ENCODE measurements at places on chromosomes 12 and 14.

DNA sequence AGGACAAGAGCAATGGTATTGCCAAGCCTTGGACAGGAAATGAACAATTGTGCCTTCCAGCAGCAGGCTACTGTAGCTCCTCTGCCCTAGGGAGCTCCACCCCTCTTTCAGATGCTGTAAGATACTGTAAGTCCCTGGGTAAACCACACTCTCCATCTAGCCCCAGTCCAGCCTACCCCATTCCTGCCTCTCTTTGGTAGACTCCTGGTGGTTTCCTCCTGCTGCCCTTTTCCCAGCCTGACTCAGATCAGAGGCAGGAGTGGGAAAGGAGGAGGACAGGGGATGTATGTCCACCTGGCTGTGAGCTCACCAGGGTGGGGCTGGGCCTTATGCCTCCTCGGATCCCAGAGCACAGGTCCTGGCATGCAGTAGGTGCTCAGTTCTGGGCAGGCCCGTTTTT is 174.6 kb downstream of the ESRRB start:
- DNase-seq, result no peak

DNA sequence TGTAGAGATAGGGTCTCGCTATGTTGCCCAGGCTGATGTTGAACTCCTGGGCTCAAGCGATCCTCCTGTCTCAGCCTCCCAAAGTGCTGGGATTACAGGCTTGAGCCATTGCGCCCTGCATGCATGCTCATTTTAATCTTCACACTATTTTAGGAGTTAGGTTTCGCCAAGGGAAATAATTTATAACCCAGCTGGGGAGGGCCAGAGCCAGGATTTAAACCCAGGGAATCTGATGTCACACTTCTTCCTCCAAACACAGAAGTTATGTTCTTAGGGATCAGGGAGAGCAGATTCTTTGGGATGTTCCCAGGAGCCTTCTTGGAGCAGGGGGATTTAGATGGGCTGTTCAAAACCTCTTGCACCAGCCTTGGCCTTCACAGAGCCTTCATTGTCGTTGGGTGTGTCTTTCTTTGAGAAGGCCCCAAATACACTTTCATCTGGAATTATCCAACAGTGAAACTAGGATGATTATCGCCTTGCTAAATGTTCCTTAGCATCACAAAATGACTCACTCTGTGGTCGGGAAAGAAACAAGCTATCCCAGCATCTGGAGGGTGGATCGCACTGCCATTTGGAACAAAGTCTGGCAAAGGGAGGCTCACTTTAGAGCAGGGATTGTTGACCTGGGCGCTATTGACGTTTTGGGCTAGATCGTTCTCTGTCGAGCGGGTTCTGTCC is 8.2 kb upstream of the PPP1CC start:
- DNase-seq, result no peak

- DNase-seq, result no peak
Observed at GRCh38 chr14:74211945-74212580, 27.2 kb upstream of the VSX2 start.

DNA sequence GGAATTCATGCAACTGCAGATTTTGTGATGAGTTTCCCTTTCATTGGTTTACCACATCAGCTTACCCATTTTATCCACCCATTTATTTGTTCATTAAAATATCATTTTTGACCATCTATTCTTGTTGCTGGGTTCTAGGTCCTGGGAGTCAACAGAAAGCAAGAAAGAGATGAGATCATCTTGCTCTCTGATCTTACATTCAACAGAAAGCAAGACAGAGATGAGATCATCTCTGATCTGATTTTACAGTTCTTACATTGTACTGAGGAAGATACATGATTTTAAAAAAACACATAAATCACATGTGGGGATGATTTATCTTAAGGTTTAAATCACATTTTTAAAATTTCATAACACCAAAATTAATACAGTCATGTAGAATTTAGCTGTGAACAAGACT is 2.3 kb downstream of the TAS2R46 start:
- no peak for DNase-seq

DNA sequence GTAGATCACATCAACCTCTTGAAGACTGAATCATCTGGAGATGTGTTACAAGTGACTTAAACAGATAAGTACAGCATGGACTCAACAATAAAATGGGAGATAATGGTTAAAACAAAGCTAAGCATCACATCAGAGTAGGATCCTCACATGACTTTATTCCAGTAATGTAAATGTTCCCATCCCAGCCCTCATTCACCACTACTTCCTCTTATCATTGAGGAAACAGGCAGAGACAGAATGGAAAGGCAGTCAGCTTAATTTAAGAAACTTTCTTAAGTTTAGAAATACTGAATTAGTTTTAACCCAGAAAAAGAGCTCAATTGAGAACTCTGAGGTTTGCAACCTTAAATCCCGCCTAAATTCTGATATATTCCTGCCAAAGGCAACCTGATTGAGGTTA is 1.2 kb upstream of the ALG10 start:
- DNase-seq, result no peak

DNA sequence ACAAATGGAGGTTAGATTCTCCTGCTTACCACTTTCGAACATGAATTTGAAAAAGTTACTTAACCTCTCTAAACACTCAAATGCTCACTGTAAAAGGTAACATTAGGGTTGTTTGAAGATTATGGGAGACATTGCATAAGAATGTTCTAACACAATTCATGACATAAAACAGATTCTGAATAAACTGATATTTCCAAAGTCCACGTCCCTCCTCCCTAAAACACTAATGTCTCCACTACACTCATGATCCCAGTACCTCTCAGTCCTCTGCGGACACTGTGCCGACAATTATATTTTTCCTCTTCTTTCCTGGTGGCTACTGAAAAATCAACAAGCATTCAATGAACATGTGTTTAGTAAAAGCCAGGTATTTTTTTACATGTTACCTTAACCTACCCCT is 18.8 kb upstream of the IAPP start:
- no peak for DNase-seq

GRCh38 chr12:124039276-124039675 is 66.3 kb downstream of the ZNF664 start:
- no peak for DNase-seq

DNA sequence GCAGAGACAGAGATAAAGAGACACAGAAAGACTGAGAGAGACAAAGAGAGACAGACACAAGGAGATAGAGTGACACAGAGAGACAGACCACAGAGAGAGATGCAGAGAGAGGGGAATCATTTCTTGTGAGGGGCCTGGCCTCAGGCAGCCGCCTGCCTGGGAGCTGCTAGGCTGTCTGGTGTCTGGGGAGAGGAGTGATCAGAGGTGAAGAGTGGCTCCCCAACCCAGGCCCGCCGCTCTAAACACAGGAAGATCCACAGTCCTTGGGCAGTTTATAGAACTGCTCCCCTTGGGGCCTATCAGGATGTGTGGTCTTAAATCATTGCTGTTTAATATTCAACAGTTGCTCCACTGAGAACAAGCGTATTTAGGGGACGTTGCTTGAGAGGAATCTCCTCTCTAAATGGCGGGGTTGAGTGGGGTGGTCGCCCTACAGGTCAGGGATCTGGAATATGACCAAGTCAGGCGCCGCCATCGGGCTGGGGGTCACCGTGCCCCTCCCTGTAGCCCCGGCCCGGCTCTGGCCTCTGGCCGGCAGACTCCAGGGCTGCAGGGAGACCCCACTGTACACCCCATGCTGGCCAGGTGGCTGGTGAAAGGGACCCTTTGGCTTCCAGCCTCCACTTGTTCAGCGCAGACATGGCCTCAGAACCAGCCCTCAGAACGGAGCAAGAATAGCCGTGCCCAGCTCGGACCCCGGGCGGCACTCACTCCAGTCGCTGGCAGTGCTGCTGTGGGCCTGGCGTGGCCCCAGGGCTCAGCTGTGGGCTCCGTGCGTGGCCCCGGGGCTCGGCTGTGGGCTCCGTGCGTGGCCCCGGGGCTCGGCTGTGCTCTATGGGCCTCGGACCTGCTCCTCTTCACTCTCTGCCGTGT is 89.4 kb downstream of the GALNT9 start:
- no peak for DNase-seq

GRCh38 chr14:90837355-90837754 is 21.1 kb upstream of the TTC7B start:
- DNase-seq, result no peak

DNA sequence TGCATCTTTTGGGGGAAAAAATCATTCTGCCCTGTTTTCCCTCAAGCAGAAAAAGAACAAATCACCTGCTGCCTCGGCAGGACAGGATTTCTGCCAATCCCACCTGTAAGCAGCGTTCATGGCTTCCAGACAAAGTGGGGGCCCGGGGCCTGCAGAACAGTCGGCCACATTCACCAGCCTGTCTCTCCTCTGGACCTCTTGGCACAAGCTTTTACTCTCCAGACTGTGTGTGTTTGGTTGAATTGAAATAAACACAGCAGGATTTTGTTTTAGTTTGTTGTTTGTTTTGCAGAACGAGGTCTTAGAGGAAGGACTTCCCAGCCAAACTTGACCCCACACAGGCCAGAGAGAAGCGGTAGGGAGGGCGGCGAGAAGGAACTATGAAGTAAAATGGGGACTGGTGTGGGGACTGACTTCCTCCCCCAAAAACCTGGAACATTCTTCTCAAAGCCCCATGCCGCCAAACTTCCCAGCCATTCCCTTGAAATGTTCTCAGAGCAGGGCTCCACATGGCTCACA is 41.7 kb upstream of the FOS start:
- DNase-seq, result no peak

DNA sequence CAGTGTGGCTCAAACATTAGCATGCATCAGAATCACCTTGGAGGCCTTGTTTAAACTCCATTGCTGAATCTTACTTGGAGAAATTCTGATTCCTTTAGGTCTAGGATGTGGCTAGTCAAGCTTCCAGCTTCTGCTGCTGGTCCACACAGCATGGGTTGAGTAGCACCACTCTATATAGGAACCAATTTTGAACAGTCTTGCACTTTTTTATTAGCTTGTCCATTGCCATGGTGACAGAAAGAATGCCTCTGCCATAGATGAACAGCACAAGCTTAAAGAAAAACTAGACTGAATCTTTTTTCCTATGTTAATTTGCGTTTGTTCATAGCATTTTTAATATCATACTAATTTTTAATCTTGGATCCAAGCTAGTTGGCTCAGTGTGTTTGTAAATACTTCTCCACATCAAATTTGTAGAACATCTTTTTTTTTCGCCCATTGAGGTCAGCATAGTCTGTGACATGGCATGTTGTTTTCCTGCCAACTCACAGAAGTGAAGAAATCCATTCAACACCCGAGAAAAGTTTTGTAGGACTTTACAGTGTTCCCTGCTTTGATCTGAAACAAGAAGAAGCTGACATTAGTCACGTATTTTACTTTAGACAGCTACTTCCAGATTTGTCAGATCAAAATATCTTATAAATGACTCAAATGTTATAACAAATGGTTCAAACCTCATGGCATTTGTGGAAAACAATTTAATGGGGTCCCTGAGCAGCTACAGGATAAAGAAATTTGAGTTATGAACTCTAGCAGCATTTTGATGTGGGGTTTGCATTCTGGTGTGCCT is 438.8 kb downstream of the EGLN3 start:
- DNase-seq, result no peak

DNA sequence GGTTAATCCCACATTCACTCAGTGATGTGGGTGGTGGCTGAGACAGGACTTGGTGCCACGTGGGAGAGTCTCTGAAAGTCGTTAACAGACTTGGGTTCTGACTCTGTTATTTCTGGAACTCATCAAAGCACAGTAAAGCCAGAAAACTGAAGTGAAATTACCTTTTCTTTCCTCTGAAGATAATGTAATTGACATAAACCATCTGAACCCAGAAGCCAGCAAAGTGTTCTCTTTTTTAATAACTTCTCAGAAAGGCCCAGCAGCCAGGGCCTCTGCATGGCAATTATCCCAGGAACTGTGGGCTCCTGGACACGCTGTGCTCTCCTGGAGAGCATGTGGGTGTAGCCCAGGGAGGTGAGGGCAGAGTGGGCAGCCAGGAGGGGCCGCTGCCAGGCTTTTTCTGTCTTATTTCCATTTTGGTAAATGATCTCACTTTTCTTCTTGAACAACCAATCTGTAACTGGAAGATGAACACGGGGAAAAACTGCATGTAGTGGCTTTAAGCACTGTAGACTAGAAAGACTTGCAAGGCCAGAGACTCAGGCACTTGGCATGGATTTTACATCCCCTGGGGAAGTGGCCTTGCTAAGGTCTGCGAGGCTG is 444.1 kb upstream of the TMEM132C start:
- DNase-seq, result no peak

DNA sequence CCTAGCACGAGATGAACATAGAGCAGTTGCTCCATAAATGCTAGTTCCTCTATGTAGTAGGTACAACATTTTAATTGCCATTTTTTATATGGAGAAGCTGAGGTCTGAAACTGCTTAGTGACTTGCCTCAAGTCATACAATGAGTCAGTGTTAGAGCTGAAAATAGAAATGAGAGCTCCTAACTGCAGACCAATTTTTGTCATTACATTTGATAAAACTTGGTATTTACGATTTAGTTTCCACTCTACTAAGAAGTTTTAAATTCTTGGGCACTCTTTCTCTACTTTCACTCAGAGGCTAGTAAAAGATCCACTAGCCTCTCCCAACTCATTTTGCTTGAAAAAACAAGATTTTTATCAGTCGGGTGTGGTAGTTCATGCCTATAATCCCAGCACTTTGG is 8.1 kb upstream of the TMED10 start:
- no peak for DNase-seq

DNA sequence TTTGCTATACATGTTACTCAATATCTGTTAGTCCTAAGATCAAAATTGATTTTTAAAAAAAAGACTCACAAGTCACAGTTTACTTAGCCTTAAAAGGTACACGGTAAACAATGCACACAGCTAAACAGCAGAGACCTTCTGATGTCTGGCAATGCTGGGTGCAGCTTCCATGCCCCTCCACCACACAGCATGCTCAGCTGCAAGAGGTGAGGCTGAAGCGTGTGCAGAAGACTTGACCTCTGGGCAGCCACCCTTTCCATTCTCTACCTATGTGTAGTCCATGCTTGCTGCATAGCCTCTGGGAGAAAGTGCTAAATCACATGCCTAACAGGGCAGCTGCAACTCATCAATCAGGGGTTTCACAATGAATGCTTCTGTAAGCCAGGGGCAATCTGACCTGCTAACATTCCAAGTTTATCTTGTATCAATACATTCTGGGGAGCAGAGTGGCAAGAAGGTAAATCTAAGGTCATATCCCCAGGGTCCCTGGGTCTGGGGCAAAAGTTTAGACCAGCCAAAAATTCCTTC is 44.5 kb upstream of the AMN1 start:
- no peak for DNase-seq

- no peak for DNase-seq
Observed at GRCh38 chr12:90964616-90965015, 9.6 kb upstream of the CCER1 start.

DNA sequence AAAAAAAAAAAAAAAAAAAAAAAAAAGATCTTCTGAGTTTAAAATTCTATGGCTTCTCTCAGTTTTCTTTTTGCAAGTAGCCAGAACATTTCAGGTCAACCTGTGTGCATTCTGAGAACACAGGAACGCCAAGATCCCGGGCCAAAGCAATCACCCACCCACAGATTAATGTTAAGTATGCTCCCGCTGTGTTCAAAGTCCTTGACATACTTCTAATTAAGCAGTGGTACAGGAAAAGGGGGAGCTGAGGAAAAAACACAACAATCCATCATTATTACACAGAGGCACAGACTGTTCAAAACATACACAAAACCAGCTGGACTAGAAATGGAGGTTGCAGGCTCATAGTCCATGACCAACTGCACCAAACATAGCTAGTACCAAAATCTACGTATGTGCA is 2.8 kb downstream of the FBXO21 start:
- no peak for DNase-seq

- DNase-seq, result no peak
Observed at GRCh38 chr12:111445726-111446581, 40.2 kb downstream of the SH2B3 start.

GRCh38 chr12:66044731-66045130 is 85.8 kb downstream of the LLPH start:
- no peak for DNase-seq
